Activated T-cell treated with anti-CD3 and anti-CD28 coated beads for 24 hours (primary cell): ENCODE measurements at places on chromosomes 12 and 14.

DNA sequence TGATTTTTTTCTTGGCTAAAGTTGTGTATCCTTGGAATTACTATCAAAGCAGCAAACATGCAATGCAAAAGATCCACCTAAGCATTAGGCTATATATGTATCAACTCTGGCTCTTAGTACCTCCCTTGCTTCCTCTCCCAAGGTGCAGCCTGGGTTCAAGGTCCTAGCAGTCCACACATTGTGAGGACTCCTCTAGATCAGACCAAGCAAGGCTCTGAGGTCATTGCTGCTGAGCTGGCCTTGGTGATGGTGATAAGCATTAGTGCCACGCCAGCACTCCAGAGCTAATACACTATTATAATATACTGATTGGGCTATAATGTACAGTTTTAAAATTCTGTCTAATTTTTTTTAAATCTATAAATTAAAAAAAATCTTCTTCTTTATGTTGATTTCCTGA is 196.9 kb upstream of the BTG1 start:
- no peak for DNase-seq

DNA sequence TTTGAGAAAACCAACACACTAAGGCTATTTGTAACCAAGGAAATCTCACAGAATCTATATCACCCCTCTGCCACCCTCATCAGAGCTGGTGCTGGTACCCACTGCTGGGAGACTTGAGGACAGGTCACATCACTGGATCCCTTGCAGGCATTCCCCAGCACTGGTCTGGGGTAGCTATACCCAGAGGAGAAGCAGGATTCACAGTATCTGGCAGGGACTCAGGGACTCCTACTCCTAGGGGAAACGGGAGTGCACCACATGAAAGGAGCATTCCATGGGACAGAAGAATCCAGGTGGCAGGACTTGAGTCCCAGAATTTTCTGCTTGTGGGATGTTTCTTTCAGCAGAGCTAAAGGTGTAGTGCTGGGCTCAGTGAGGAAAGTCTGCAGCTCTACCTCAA is 223.2 kb downstream of the ADGRD1 start:
- DNase-seq, result no peak

DNA sequence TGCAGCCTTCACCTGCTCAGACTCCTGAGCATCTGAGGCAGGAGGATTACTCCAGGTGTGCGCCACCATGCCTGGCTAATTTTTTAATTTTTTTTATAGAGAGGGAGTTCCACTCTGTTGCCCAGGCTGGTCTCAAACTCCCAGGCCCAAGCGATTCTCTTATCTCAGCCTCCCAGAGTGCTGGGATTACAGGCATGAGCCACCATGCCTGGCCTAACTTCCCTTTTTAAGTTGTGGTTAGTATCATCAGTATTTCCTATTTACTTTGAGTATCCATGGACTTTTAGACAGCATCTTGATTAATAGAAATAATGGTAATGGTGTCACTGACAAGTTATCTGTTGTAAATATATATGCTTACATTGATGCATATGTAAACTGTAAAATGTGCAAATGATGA is 116.9 kb downstream of the FGD4 start:
- DNase-seq, result no peak

- no peak for DNase-seq
These were observed 95.9 kb downstream of the OTOGL start for GRCh38 chr12:80195074-80195726.

- no peak for DNase-seq
These were observed 224.5 kb downstream of the VRK1 start for GRCh38 chr14:97021571-97022168.

- DNase-seq, result no peak
These were observed 116.2 kb downstream of the BMP4 start for GRCh38 chr14:53840444-53840843.

GRCh38 chr12:55664826-55665225 is 28.1 kb downstream of the OR10P1 start:
- DNase-seq, result no peak

DNA sequence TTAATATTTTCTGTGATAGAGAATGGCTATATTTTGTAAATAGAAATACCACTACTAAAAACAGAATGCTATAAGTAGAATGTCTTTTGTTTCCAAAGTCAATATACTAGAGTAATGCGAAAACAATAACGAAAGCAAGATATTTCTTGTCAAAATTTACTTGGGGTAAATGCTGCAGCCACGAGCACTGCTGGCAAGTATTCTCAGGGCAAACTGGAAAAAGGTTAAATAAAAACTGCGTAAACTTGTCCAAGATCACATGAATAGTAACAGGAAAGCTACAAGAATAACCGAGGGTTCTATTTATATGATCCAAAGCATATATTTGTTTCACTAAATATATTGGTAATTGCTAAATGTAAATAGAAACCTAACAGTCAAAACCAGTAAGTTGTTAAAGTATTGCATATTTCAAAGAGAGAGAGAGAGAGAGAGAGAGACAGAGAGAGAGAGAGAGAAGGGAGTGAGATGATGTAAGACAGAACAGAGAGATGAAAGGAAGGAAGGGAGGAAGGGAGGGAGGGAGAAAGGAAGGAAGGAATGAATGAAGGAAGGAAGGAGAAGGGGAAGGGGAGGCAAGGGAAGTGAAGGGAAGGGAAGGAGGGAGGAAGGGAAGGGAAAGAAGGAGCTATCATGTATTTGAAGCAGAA is 231.7 kb downstream of the KCNC2 start:
- DNase-seq, result no peak

- no peak for DNase-seq
These were observed 156.0 kb upstream of the ARHGAP5 start for GRCh38 chr14:31920989-31921650.

DNA sequence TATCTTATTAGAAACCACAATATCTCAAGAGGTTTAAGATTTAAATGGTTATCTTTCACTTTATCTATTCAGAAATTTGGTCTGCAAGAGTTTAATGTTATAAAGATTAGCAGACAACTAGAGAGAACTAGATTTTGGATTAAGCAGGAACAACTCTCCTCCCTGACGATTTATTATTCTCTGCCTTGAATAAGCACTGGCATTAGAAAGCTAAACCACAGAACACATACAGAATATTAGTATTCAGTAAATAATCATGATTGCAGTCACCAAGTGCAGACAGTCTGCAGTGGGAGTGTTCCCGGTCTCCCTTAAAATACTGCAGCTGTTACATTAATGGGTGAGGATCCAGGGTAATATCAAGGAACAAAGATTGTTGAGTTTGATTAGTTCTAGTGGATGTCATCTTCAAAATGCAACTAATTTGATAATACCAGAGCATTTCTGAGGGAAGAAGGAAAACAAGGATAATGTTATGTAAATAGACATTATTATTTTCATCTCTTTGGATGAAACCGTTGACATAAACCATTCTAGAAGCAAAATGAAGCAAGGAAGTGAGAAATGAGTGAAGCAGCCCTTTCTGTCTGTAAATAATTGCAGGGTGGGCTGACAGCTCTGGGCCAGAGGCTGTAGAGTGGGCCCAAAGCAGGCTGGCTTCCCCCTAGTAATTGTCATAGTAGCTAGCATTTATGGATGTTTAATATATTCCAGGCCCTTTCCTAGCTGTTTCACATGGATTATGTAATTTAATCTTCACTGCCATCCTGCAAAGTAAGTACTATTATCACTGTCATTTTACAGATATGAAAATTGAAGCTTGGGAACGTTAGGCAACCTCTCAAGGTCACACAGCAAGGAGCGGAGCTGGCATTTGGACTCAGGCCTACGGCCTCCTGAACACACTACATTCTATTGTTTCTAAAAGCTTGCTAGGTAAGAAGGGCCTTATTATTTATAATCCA is 79.4 kb downstream of the DYRK2 start:
- DNase-seq, result no peak

GRCh38 chr12:93740751-93741150 is 63.6 kb downstream of the CRADD start:
- DNase-seq, result no peak

- DNase-seq, result no peak
These were observed 5.6 kb downstream of the DDX47 start for GRCh38 chr12:12818701-12819100.

DNA sequence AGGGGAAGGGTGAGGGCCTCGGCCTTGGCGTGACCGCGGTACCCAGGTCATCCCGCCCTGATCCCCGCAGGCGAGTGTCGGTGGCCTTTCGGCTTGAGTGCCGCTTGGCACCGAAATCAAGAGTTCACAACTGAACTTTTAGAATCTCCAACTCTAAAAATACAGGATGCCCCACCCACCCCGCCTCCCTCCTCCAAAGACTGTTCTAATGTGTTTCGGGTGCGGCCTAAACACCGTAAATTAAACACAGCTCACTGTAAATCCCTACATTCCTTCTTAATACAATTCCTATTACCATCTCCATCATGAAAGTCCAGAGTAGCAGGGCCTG is 11.4 kb downstream of the SCNN1A start:
- no peak for DNase-seq

DNA sequence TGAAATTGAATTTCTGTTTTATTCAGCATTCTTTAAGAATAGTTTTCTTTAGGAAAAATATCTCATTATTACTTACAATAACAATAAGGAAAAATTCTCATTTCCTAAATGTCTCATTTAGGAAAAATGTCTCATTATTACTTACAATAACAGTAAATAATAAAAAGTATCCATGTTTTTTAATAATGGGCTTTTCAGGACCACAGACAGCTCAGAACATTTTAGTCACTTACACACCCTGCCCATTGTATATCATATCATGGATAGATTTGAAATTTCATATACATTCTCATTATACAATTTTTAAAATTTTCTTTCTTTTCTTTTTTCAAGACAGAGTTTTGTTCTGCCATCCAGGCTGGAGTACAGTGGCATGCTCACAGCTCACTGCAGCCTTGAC is 58.9 kb downstream of the ASCL1 start:
- no peak for DNase-seq

- DNase-seq, result no peak
These were observed 16.7 kb downstream of the TMEM19 start for GRCh38 chr12:71702590-71702989.

DNA sequence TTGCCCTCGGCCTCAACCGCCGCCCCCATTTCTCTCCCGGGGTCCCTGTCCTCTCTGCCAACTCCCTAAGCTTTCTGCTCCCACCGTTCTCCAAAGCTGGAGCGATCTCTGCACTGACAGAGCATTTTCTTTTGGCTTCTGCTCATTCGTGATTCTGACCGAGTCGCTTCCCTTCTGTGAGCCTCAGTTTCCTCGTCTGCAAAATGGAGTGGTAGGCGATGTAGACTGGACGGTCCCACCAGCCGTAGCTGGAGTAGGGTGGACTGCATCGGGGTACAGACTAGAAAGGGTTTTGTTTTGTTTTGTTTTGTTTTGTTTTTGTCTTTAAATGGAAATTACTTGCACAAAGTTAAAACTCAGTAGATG is 2.4 kb downstream of the VSX2 start:
- no peak for DNase-seq

GRCh38 chr12:116799955-116800354 is 61.8 kb downstream of the RNFT2 start:
- no peak for DNase-seq

DNA sequence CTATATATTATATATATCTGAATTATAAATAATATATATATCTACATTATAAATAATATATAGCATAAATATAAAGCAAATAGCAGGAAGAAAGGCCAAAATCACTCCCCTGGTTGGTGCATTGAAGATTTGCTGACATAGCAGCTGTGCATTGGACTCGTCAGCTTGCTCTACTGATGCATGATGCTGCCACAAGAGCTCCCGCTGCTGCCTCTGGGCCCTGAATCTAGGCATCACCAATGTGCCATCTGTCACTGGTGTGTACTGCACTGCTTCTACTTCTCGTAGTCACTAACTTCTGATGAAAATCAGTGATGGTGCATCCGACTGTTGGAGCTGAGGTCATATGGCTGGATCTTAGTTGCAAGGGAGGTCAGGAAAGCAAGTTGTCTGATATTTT is 205.0 kb downstream of the ADAMTS20 start:
- DNase-seq, result no peak

DNA sequence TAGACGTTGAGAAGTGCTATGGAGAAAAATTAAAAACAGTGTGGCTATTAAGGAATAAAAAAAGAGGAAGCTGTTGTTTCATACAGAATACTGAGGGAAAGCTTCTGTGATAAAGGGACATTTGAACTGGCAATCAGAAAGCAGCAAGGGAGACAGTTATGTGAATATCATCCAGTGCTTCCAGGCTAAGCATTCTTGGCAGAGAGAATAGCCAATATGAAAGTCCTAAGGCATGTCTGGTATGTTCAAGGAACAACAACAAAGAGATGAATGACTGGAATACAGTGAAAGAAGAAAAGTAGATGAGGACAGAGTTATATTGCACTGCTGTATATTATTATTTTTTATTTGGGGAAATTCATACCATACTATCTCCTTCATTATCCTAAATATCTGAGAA is 23.9 kb downstream of the SCAF11 start:
- no peak for DNase-seq

DNA sequence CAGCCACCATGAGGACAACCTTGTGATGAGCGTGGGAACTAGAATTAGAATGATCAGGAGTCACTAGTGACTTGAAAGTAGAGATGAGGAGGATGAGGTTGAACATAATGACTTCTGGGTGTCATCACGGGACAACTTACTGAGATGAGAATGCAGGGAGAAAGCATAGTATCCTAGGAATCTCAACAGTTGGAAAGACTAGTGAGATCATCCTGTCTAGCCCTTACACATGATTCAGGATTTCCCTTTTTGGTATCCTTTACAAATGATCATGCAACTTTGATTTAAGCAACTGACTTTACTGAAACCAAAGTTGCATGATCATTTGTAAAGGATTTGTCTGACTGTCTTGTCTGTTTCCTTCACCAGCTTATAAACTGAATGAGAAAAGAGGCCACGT is 51.8 kb upstream of the HIF1A start:
- no peak for DNase-seq

- DNase-seq, result no peak
These were observed 38.1 kb downstream of the BBS10 start for GRCh38 chr12:76310110-76310509.

GRCh38 chr12:34301251-34302130 is 279.2 kb downstream of the ALG10 start:
- no peak for DNase-seq

DNA sequence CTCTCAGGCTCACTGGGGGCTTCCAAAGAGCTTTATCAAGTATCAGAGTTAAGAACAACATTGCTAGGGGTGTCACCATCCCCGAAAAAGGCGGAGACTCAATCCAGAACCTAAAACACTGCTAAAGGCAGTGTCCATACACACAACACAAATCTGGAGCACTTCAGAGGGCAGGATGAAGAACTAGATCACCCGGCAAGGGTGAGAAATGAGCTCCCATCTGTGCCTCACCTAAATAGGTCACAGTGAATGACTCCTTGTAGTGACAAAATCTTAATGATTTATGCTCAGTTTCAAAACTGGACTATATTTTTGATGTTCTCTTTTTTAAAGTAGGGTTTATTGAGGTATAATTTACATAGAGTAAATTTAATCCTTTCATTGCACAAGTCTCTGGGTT is 25.6 kb downstream of the NIN start:
- DNase-seq, result no peak

DNA sequence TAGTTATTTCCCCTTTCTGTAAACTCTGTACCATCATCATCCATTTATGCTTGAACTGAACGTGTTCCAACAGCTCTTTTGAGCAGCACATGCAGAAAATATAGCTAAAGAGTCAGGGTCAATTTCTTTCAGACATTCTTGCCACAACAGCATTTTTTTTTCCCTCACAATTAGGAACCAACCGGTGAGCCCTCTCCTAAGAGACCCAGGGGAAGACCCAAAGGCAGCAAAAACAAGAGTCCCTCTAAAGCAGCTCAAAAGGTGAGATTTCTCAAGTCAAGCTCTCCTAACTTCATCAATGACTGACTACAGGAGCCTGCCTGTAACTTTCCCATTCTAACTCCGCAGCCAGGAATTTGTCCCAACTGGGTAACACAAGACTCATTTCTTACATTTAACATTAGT is 3.5 kb downstream of the HMGA2 start:
- DNase-seq, result no peak
